CD8-positive, alpha-beta memory T cell (primary cell): ENCODE measurements at places on chromosomes 2 and 18. TPM values are rescaled to one million over a fixed set of nuclear protein-coding genes. Genes with fewer than 3 reads are reported as not detected.

- no peak for DNase-seq
Observed at GRCh38 chr2:112812318-112813267, 24.0 kb downstream of the IL1B start.

Gene DPP4
- 14.6 TPM for total RNA-seq

GRCh38 chr2:240997856-240998705, at the start of gene SNED1:
SNED1 (plus strand) TSS chr2:240998618; CDS start chr2:240998838, 220 bp downstream.
- peak; percentile 50 for DNase-seq

Gene C2orf78
- not detected for total RNA-seq

- DNase-seq: no peak
Observed at GRCh38 chr18:28086670-28087552, 90.0 kb downstream of the CDH2 start.

DNA sequence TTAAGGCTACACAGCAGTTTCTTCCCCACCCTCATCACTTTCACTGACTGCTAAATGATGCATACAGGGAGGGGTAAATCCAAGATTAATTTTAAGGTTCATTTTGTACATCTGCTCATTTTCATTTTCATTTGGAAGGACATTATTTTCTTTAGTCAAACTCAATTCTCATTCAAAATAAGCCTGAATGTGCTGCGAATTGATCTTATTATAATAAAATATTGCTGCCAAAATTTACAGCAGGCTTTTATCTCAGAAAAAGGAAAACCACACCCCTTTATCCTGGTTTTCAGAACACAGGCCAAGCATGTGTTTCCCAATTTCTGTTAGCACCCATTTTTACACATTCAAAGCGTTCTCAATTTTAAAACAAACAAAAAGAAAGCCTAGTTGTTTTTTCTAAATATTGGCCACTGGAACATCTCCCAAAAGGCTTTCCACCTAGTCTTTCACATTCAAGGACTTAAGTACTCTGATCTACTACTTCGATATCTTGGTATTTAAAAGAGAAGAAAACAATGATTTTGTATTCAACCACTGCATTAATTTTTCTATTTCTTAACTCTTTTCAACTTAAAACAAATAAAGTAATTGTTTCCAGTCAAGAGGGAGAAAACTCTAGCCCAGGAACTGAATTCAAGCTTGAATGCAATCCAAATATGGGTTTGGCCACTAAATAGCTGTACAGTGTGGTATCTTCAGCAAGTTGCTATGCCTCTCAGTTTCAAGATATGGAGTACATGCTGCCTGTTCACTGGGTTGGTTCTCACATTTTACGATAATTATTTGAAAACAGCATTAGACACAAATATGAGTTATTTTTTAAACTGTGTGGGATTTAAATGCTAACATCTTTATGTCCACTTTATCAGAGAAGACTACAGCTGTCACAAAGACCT, 52.5 kb downstream of the CDH2 start:
- DNase-seq: no peak

- DNase-seq: no peak
Observed at GRCh38 chr2:212520340-212520739, 18.3 kb downstream of the ERBB4 start.

- no peak for DNase-seq
Observed at GRCh38 chr2:138333677-138334076, 167.9 kb upstream of the SPOPL start.

- no peak for DNase-seq
Observed at GRCh38 chr2:226227341-226227740, 572.3 kb downstream of the IRS1 start.

DNA sequence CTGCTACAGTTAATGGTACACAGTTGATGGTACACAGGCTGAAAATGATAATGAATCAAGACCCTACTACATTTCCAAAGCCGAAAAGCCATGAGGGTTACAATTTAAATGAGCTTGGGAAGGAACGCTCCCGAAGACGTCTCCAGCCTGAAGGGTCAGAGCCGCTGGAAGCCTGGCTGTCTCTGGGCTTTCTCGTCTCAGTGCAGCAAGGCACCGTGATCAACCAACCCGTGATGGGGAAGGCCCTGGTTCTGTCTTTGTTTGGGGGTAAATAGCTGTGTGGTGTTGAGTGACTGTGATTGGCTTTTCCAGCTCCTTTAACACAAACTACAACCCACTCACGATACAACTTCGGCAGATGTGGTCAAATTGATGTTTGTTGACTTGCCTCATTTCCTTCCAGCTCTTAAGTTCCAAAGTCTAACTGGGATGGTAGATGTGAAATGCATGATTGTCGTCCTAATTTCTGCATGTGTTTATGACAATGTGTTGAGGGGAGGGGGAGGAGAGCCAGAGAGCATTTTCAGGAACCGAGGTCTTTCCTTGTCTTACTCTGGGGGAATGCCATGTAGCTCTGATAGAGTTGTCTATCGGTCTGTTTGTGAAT, 59.9 kb upstream of the EML6 start:
- DNase-seq: no peak

Gene FBXO48
- 1.5 TPM for total RNA-seq

- no peak for DNase-seq
Observed at GRCh38 chr2:179020156-179020750, 29.7 kb downstream of the CCDC141 start.

Gene PPIL3
- 31.0 TPM for total RNA-seq

GRCh38 chr2:223418131-223418530, 184.0 kb downstream of the SCG2 start:
- no peak for DNase-seq

GRCh38 chr2:92073036-92073814, 2798.0 kb upstream of the TEKT4 start:
- no peak for DNase-seq

DNA sequence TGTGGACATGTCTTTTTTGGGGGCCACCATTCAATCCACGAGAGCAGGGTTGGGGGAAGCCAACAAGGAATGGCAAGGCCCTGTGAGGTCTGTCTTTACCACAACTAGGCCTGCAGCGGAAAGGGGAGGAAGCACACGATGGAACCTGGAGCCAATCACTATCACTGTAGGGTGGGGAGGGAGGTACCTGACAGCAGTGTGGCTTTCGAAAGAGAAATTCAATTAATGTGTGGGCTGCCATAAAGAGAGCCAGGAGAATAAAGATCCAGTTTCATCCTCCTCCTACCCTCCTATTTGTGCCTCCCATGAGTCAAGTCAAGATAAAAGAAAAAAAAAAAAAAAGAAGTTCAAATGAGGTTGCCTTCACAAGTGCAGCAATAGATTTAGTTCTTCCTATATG, 18.9 kb upstream of the RBMS1 start:
- DNase-seq: no peak

Gene TMEM163
- total RNA-seq: not detected

GRCh38 chr2:175926272-175926671, 75.8 kb downstream of the LNPK start:
- DNase-seq: no peak

- DNase-seq: no peak
Observed at GRCh38 chr18:24613896-24614640, 153.6 kb downstream of the HRH4 start.

- DNase-seq: no peak
Observed at GRCh38 chr18:79383388-79384056, 12.2 kb upstream of the NFATC1 start.

DNA sequence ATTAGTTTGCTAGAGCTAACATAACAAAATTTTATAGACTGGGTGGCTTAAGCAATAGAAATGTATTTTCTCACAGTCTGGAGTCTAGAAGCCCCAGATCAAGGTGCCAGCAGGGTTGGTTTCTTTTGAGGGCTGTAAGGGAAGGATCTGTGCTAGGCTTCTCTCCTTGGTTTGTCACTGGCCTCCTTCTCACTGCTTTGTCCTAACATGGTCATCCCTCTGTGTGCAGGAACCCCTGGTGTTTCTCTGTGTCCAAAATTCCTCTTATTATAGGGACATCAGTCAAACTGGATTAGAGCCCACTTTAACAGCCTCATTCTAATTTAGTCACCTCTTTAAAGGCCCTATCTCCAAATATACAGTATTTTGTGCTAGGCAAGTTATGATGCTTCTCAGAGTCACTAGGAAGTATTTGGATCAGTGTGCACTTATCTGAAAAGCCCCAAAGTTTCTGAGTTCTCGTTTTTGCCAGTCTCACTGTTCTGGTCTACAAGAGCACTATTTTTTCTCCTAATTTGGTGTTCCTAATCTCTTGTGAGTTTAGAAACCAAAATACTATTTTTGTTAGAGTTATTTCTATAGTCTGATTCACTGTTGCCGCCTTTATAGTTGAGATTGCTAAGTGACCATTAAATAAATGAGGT, 29.0 kb downstream of the ZC3H6 start:
- DNase-seq: no peak

DNA sequence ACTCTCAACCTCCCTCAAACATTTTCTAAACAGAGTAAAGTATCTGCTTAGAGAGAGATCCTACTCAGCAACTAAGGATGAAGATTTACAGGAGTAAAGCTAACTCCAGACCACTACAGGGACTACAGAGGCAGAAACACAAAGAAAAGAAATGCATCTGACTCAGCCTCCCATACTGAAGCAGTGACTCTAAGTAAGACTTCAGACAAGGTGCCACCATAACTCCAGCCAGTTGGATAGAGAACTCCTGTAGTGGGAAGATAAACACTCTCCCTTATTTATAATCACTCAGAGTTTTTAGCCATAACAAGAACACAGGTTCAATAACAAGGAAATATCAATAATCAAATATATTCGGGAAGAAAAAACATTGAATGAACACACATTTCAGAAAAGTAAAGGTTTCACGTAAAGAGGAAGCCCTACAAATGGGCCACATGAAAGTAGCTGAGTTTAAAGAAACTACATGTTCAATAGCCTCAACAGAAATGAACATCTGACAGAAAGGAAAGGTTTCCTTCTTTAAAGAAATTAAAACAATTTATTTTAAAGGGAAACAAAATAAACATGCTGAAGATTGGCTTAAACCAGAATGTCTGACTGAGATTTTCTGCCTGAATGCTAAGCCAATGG, 519.9 kb downstream of the KCNJ3 start:
- DNase-seq: no peak
